ENCODE measurements at places on chromosomes 5 and 9.

DNA sequence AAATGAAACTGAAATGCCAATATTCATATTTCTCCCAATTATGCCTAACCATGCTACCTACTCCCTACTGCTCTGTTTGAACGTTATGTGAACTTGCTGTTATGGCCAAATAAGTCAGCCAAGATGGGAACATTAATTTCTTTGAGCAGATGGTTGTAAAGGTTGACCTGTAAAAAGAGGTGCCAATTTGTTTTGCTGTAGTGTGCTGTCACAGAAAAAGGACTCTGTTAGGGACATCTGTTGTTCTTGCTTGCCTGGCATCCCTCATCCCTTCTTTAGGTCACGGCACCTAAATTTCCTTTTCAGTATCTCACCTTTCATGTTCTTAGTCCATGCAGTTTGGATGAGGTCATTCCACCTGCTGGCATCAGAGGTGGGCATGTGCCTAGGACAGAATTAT is 35.4 kb downstream of the GDNF start:
- no peak for DNase-seq

DNA sequence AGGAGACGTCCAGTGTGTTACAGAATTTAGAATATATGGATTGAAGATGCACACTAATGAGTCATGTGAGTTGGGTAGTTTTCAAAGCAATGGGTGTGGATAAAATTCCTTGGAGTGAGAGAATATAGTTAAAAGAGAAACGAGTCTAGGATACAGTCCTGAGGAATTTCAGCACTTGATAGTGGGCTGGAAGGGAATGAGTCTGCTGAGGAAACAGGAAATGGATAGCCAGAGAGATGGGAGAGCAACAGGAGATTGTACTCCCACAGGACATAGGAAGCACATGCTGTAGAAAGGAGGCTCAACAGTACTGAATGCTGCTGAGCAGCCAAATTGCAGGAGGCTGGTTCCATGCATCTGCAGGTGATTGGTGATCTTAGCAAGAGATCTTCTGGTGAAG is 68.1 kb downstream of the FBN2 start:
- DNase-seq: no peak

- no peak for DNase-seq
These were observed 396.2 kb upstream of the IRX4 start for GRCh38 chr5:2278825-2279456.

- DNase-seq: no peak
These were observed 76.0 kb upstream of the HSPA9 start for GRCh38 chr5:138651058-138651766.

DNA sequence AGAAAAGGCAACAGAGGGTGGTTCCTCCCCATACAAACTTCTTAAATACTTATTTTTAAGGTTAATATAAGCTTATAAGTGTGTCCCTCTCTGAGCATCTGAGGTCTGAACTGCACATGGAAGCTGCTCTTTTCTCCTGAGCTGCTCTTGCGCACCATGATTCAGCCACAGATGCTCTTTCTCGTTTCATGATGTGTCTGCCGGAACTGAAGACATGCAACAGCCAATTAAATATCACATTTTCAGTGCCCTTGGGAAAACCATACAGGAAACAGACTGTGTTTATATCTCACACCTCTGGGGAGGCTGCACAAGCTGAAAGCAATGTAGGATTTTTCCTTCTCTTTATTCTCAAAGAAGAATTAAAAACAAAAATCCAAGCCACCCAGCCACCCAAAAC is 96.8 kb upstream of the NREP start:
- DNase-seq: no peak

DNA sequence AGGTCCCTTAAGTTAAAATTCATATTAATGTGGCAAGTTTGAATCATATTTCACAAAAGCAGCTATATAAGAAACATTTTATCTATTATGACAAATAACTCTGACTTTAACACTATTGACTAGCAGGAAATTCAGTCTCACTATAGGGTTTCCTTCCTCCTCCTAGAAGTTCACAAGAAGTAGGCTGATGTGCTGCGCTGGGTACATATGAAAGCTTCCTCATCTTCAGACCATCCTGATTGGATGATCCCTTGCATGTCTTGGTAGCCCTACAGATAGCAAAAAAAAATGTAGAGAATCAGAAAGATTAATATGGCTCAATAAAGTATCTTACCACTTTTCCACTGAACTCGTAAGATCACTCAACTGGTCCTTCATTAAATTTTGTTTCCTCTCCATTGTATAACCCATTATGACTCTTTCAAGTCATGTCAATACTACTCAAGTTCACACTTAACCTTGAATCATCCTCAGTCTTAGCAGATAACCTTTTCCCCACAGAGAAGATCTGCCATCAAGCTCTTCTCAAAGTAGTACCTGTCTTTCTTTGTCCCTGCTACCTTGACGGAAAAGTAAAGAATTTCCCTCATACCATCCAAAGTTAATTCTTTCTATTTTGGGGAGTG is 11.5 kb upstream of the PSIP1 start:
- DNase-seq: no peak

- no peak for DNase-seq
These were observed 158.9 kb downstream of the APBA1 start for GRCh38 chr9:69513141-69513820.

DNA sequence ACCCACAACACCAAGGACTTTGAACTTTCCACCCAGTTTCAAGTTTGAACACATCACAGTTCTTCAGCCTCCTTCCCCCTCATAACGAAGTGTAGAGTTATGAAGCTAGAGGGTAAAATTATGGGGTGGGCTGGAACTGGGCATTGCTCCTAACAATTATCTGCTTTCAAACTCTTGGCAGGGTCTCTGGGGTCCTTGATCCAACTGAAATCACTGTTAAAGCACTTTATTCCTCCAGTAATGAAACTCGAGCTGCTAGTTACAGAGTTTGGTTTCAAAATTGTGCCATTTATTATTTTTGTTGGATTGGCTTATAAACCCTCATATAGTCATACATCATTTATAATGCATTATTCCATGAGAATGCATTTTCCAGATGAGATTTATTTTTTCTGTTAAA is 158.5 kb downstream of the RGS3 start:
- no peak for DNase-seq

DNA sequence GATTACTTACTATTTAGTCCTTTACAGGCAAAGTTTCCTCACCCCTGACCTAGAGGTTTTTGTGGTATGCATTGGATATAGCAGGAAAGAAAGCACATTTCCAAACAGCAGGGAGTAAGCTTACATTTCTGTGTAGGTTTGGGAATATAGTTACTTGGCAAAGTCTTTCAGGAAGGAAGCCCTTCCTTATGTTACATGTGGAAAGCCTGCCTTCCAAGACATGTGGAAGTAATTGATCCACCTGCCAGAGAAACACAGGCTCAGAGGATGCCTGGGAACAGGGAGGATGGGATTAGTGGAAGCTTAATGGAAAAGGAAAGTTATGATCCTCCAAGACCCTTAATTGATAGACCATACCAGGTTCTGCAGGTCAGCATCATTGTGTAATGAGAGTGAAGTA is 87.3 kb upstream of the PPP1R2B start:
- no peak for DNase-seq

All from activated T-cell treated with anti-CD3 and anti-CD28 coated beads for 48 hours (primary cell).